ENCODE measurements at places on chromosomes 4 and X.

GRCh38 chr4:161287678-161288352, 876.0 kb downstream of the FSTL5 start:
- no peak for DNase-seq

- no peak for DNase-seq
Observed at GRCh38 chr4:12689457-12689856, 794.7 kb downstream of the RAB28 start.

DNA sequence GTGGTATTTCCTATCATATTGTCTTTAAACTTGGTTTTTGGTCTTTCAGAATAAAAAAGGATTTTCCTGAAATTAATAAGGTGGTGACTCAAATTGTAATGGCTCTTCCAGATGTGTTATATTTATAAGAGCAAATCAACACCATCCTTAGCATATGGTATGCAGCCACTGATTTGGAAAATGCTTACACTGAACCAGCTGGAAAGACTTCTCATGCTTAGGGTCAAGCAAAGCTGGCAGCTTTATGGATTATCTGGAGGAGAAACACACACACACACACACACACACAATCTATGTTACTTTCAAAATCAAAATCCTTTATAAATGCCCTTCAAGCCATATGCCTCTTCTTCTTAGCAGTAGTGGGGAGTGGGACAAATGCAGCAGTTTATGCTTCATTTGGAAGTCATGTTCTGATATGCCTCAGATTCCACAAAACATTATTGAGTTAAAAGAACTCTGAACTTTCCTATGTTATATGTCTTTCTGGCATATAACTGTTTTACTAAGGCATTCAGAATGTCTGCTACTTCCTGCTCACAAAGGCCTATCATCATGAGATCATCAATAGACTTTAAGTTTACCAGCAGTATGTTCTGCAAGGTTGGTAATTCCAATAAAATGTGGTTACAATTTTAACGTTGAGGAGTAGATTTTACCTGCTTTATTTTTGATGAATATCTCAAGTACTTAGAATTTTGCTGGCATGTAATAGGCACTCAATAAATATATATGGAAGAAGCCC, 72.9 kb upstream of the PRDM5 start:
- no peak for DNase-seq

- no peak for DNase-seq
Observed at GRCh38 chrX:46202733-46203514, 342.3 kb downstream of the ZNF674 start.

- no peak for DNase-seq
Observed at GRCh38 chrX:41889317-41890025, 33.9 kb downstream of the CASK start.

GRCh38 chrX:18151649-18152048, 69.0 kb downstream of the BEND2 start:
- no peak for DNase-seq

DNA sequence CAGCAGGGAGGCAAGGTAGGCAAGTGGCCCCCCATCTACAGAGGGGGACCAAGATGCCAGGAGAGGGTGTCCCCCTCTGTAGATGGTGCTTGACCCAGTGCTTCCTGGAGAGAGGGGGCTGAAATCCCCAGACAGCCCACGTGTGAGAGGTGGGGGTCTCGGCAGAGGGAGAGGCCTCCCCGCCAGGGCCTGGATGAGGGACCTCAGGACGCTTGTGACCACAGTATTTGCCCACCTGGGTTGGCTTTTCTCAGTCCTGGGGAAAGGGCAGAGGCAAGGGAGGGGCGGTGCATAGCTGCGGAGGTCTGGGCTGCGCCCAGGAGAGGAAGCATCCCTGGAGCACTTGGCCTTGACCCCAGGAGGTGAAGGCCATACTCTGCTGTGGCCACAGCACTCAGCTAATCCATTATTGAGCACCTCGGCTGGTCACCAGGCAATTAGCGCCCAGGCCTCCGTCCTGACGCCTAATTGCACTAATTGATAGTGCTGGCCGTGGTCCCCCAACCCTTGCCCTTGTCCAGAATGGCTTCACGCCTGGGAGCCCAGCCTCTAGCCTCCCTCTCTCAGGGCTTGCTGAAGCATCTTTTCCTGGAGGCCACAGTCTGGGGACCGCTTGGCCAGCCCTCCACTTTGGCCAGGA, 30.7 kb downstream of the HMX1 start:
- no peak for DNase-seq

DNA sequence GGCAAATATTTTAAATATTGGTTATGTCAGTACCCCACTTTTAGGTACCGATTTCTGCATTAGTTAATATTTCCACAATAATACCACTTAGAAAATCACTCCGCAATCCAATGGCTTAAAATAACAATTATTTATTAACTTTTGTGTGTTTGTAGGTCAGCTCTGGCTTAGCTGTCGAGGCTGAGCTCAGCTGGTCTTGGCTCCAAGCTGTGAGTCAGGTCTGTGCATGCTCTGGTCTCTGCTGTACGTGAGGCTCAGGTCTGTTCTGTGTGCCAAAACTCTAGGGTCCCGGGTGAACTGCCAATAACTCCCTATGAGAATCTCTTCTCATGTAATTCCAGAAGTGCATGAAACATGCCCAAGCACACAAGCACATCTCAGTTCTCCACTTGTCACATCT, 245.8 kb upstream of the GK2 start:
- no peak for DNase-seq

DNA sequence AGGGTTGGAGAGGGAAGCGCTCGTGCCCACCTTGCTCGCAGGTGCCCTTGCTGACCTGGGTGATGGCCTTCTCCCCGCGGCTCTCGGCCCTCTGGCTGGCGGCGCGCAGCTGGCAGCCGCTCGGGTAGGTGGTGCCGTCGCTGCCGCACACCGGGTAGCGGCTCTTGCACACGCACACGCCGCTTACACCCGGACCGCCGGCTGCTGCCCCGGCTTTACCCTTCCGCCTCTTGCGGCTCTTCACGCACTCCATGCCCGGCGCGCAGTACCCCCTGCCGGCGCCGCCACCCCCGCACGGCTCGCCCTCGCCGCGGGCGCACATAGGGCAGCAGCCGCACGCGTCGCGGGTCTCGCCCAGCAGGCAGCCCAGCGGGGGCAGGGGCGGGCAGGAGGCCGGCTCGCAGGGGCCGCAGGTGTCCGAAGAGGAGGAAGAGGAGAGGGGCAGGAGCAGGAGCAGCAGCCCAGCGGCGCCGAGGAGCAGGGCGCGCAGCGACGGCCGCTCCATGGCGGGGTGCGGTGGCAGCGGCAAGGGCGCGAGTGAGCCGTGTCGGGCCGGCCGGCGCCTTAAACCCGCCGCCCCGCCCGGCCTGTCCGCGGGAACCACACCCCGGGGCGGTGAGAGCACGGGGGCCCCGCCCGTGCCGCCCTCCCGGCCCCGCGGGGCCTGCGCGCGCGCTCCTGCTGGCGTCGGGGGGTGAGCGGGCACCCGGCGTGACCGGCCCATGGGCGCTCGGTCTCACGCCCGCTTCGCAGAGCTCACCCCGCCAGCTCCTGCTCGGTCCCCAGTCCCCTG, at the start of gene IGFBP7:
Gene IGFBP7, minus strand, starts transcription at position 539 of the 793 bp plus-strand sequence. Its CDS starts 34 bp downstream, at position 505.
- no peak for DNase-seq

DNA sequence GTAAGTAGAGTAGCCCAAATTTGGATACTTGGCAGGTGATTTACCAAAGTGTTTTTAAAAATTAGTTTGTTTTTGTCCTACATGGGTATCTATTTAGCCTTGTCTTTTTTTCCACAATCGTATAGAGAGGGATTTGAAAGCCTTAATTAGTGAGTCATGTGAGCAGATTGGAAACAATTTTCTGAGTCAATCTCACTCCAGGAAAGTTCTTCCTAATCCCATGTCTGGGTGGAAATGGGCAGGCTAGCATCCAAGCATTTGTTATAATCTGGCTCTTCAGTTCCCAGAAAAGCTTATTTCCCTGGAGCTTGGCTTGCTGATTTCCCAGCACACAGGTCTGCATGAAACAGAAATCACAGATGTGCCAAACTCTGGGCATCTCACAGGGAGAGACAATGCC, 426.9 kb upstream of the BOD1L1 start:
- no peak for DNase-seq

DNA sequence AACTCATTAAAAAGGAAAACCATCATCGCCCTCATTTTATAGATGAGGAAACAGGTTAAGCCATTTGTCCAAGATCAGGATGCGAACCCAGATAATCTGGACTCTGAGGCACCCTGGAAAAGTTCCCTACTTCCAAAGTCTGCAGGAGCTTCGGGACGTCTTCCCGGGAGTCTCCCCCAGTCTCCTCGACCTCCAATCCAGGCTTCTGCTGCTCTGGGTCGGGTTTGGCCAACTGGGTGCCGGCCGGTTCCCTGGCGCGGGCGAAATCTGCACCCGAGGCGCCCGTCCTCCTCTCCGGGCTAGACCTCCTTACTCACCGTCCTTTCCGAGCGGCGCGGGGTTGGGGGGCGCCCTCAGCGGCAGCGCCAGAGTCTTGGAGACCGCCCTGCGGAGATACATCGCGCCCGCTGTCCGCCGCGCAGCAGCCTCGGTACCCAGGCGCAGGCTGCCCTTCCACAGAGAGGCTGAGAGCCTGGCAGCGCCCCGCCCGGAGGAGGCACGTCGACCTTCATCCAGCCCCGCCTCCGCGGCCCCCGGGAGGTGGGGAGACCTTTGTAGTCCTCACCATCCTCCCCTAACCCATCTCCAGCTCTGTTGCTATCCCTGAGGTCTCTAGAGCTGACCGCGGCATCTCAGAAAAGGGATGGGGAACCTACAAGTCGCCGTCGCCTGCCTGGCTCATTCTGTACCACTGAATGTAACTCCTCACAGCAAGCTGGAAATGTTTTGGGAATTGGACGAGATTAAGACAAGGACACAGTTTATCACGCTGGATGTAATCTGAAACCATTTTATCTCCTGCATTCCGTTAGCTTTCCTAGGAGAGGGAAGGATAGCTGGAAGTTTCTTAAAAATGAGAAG, at the start of gene MGARP:
Gene MGARP, minus strand, starts transcription at position 466 of the 861 bp plus-strand sequence. Its CDS starts 67 bp downstream, at position 399.
- no peak for DNase-seq

GRCh38 chr4:53315300-53315699, 50.6 kb downstream of the SCFD2 start:
- DNase-seq = no peak

DNA sequence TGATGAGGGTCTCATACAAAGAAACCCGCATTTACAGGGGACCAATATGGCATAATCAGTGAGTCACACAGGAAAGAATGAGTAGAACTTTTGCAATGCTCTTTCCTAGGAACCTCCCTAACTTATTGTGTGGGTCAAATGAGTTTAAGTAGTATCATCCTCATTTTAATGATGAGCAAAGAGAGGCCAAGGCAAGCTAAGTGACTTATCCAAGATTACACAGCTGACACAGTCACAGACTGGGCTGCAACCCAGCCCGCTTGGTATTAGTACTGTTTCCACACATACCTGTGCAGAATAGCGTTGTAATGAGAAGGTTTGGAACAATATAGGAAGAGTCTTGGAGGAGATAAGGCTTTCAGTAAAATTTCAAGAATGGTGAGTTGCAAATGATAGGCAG, 91.0 kb upstream of the PPP1R2C start:
- no peak for DNase-seq

- DNase-seq = no peak
Observed at GRCh38 chr4:692771-693554, 4.0 kb upstream of the SLC49A3 start.

DNA sequence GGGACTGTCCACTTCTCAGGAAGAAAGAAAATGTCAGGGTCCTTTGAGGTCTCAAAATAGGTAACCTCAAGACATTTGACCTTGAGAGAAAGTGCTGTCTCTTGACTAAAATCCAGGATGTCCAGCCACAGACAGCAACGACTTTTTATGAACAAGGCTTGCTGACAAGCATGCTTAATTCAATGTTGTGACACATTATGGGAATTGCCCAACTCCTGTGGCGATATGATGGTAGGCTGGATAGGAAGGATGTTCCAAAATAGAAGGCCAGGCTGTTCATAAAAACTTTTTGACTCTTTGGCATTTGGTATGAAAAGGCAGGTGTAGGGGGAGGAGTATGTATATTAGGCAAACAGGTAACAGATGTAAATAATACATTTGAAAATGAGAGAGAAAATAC, 50.8 kb upstream of the EDNRA start:
- no peak for DNase-seq

DNA sequence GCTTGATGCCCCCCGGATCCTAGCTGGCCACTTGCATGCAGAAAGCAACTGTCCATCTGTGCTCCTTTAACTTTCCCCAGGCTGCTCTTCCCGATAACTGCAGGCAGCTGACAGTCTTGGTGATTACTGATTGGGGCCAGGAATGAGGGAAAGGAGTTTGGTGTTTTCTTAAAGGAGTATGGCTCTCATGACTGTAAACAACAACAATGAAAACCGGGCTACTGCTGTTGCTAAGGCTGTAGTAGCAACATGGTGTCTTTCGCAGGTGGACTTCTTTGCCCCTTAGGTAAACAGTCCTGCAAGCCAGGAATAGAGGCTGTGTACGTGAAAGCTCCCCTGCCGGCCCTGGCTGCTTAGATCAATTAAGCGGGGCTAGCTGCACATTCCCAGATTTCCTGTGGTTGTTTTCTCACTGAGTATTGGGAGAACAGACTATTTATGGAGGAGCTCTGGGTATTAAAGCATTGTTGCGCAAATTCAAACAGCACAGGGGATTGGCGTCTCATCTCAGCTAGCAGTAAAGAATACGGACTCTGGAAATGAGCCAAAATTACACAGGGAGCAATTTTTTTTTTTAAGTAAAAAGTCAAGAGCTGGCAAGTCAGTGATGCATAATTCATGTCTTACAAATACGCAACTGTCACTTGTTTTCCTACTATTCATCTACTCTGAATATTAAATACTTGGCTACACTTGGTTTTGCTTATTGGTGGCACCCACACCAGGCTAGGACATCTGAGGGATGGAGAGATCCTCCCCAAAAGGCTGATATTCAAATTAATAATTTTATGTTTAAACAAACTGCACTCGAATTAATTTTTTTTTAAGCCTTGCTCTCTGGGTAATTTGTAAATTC, 61.6 kb upstream of the NAP1L5 start:
- no peak for DNase-seq

DNA sequence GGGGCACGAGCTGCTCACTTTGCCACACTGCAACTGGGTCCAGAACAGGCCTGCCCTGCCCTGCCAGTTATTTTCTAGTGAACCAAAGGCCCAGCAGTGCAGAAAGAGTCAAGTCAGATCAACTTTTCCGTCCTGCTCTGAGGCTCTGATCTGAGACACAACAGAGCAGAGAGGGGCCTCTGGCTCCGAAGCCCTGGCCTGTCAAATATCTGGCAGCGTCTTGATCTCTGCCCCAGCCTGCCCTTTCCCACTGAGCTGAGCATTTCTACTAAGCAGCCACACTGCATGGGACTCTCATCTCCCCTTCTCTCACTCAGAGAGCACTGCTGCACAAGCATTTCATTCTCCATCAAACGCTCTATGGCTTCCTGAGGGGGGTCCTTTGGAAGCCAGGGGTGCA, 11.8 kb downstream of the IGFBP7 start:
- DNase-seq = no peak

GRCh38 chr4:186633844-186634243, 78.5 kb upstream of the MTNR1A start:
- no peak for DNase-seq

DNA sequence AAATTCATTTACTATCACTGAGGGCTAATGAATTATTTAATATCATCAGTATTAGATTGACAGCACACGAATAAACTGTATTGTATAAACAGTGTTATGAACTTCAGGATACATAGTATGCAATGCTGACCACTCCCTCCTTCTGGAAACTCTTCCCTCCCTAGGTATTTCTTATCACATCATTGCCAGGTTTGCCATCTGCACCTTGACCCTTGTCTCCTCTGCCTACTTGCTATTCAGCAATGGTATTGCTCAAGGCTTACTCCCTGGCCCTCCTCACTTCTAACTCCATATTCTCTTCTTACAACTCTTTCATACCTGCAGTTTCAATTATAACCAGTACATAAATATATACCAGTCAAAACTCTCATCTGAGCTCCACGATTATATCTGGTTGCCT, 38.9 kb downstream of the ATP8A1 start:
- DNase-seq = no peak

- DNase-seq = no peak
Observed at GRCh38 chr4:97548186-97548585, 595.1 kb downstream of the STPG2 start.

Data from NCI-H2029 (cell line).